Fibroblast of the aortic adventitia (primary cell): ENCODE measurements at places on chromosomes 16 and 17.

- peak; percentile 66 for DNase-seq
Observed at GRCh38 chr17:55458978-55459377, 37.3 kb upstream of the MMD start.

- DNase-seq, result no peak
Observed at GRCh38 chr17:3006801-3007200, 56.6 kb downstream of the OR1D5 start.

GRCh38 chr16:530111-530817, 2.8 kb downstream of the CAPN15 start:
- DNase-seq, result no peak

DNA sequence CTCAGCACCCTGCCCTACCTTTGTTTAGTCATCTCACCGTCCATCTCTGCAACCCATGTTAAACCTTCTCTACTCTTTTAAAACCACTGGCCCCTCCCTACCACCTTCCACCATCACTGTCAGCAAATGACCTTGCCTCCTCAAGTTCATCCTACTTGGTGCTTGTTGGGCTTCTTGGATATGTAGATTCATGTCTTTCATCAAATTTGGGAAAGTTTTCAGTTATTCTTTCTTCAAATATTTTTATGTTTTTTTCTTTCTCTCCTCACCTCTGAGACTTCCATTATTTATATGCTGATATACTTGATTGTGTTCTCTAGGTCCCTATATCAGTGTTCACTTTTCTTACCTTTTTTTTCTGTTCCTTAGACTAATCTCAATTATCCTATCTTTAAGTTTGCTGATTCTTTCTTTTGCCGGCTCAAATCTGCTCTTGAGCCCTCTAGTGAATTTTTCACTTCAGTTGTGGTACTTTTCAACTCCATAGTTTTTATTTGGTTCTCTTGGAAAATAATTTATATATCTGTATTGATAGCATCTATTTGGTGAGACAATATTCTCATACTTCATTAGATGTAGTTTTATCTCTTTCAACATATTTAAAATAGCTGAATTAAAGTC, 28.7 kb upstream of the ALDH3A2 start:
- DNase-seq, result no peak
